ENCODE measurements at places on chromosomes 4 and X.

- no peak for DNase-seq
Measured at GRCh38 chr4:25775166-25775565, 87.6 kb downstream of the SEL1L3 start.

DNA sequence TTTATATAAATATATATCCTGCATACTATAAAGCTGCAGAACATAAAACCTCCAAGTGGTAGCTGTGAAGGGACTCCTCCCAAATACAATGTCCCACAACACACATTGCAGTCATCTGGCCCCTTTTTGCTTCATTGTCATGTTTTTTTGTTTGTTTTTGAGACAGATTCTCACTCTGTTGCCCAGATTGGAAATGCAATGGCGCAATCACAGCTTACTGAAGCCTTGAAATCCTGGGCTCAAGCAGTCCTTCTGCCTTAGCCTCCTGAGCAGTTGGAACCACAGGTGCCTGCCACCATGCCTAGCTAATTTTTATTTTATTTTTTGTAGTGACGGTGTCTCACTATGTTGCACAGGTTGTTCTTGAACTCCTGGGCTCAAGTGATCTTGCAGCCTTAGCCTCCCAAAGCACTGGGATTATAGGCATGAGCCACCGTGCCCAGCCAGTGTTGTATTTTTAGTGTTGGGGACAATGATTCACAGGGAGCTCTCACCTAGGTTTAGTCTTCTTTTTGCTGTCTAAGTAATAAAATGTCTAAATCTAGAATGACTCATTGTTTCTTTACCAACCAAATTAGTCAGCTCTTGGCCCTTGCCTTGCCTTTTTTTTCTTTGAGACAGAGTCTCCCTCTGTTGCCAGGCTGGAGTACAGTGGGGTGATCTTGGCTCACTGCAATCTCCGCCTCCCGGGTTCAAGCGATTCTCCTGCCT, 24.0 kb upstream of the XIAP start:
- peak; percentile 69 for DNase-seq

DNA sequence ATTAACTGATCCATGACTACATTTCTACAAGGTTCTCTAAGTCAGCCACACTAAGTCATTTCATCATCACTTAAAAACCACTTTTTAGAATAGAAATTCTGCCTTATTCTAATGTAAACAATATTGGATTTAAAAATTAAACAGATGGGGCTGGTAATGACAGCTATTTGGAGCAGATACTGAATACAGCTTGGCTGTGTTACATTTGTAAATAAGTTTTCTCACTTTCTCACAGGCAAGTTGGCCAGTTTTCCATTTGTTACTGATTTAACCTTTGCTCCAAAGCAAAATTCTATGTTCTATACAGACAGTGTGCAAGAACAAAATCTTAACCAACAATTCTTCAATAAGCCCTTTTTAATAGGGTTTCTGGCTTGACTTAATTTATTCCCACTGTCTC, 370.7 kb downstream of the GRIA2 start:
- no peak for DNase-seq

DNA sequence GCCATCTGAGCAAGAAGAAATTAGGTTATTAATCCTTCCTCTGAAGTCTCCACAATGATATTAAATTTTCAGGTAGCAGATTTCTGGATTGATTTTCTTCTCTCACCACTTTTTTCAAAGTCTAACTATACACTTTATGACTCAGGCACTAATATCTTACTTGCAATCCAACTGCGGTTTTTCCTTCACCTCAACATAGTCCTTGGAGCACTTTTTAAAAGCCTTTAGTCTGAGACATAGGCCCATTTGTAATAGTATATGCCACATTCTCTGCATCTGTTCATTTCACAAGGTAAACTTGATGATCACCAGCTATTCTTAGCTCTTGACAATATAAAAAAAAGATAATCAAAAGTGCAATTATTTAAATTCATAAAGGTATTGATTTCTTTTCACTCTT, 55.9 kb upstream of the EDNRA start:
- no peak for DNase-seq

GRCh38 chr4:73705056-73705432, 35.3 kb upstream of the CXCL8 start:
- DNase-seq = no peak

DNA sequence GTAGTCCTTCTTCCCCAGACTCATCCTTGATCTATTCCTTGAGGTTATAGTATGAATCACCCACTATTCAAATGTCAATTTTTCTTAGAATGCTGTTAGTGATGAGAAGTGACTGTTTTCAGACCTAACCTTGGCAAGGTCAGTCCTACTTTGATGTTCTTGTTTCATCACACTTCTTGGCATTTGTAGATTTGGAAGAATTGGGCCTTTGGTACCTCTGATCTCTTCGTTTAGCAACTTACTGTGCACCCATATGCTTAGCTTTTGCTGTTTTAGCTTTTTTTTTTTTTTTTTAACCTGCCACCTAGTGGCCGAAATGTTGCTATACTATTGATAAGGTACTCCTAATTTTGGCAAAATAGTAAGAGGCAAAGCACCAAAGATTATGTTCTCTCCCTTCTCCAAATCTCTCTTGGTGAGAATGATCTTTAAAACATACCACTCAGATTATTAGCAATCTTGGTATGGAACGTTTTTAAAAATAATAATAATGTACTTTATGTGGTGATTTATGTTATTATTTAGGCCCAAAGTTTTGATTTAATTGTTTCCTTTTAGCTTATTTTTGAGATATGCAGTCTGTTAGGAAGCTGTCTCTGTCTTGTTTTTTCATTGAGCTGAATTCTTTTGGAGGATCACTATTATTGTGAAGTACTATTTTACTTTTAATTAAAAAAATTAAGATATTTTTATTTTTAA, 16.6 kb downstream of the DCK start:
- DNase-seq = no peak

GRCh38 chr4:140926672-140927071, 170.5 kb upstream of the TBC1D9 start:
- no peak for DNase-seq

DNA sequence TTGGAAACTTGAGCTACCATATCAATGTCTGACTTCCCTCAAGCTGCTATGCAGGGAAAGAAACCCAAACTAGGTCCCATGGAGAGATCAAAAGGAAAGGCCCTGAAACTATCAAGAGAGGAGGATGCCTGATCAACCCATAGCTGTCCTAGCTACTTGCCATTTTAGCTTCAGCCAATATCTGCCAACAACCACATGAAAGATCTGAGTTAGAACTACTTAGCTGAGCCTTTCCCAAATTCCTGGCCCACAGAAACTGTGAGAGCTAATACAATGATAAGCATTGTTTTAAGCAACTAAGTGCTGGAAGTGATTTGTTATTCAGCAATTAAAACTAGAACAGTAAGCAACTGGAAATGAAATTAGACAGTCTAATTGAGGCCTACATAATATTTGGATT, 6.3 kb upstream of the ARHGEF38 start:
- no peak for DNase-seq

- no peak for DNase-seq
Measured at GRCh38 chr4:155599596-155599995, 67.1 kb upstream of the GUCY1A1 start.

GRCh38 chr4:70737006-70737405, 15.2 kb downstream of the RUFY3 start:
- peak; percentile 49 for DNase-seq

DNA sequence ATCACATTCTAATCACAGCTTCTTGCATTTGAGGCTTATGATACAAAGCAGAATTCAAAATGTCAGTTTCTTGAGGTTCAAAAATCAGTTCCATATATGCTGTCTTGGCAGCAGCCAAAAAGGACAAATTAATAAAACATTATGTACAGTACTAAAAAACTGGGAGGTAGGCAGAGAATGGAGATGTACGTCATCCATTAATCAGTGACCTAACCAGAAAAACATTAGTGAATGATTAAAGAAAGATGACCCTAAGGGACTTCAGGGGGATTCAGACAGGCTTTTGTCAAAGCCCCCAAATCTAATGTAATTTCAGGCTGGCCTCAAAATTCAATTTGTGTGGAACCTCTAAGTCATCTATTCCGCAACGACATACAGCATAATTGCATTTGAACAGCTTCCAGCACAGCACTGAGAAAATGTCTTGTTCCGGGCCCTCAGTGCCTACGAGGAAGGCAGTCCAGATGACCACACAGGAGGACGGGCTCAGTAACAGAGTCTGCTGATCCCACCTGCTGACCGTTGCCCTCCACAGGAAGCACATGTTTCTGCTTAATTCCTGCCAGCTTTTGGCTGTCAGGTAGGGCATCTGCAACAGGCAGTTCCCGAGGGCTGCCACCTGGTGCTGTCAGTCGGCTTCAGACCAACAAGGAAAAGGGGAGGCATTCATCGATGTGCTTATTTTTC, 83.8 kb upstream of the HHIP start:
- no peak for DNase-seq

All from activated CD4-positive, alpha-beta T cell treated with anti-CD3 and anti-CD28 coated beads, Interleukin-2, Interleukin-6, amounts not matched to agents 100 ng/mL and 50 ng/mL, durations not matched to agents 16 hours and 8 hours (primary cell).